ENCODE measurements at places on chromosomes 13 and 19.

- no peak for DNase-seq
These were observed 345.3 kb downstream of the MYO16 start for GRCh38 chr13:108974686-108975085.

DNA sequence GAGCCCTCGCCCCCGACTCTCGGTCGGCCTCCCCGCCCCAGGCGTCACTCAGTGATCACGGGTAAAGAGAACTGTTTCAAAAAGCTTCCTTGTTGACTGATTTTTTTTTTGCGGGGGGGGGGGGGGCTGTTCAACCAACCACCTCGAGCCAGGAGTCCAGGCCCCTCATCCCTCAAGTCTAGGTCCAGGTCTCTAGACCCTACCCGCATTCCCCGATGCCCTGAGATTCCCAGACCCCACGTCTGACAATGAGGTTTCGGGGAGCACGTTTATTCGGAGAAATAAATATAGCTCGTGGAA lies 4.3 kb downstream of the HRC start:
- no peak for DNase-seq

DNA sequence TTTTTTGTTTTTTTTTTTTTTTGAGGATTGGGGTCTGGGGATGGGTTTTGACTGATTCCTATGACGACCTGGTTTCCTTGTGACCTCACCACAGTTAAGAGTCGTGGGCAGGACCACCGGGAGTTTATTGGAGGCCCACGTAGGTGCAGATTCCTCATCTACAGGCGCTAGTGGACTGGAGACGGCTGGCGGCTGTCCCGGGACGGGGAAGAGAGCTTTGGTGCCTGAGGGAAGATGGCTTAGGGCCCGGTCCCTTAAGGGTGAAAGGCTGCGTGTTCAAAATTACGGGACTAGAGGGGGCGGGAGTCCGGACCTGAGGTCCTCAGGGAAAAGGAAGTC lies 682 bp upstream of the TEAD2 start:
- peak; percentile 52 for DNase-seq

DNA sequence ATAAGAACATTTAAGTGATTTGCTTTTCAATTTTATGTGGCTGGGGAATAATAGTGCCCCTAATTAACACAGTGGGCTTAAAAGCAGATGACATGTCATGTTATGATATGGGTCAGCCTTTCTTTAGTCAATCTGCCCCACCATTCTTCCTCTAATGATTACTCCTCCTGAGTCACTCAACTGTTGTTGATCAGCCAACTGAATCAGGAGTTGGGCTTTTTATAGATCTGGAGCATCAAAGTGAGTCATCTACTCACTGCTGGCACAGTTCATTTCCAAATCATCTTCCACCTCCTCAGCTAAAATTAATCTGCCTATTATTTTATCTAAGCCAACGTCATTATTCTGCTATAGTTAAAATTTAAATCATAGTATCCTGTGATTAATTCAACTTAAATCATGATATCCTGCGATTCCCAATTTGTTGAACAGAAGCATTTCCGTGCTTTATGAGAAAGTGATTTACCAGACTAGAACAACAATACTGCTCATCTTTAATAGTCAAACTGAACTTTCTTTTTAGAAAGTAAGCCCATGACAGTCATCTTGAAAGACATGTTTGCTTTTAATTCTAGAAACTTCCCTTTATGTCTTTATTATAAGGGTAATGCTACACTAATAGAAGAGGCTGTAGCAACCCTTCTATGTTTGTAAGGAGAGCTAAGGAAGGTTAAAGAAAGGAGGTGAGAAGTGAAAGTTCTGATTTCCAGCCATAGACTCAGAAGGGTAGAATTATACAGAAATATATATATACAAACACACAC lies 551.4 kb downstream of the TBC1D4 start:
- no peak for DNase-seq

DNA sequence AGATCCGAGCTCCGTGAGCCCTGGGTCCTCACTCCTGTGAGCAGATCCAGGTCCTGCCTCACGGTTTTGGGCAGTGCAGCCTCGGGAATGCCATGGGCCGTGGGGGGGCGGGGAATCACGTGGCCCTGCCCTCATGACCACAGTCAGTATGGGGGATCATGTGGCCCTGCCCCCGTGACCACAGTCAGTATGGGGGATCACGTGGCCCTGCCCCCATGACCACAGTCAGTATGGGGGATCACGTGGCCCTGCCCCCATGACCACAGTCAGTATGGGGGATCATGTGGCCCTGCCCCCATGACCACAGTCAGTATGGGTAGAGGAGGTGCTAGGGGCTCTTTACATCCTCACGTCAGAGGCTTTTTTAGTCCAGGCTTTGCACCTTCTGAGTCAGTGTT lies 64.3 kb upstream of the F7 start:
- no peak for DNase-seq
